ENCODE measurements at places on chromosomes 4 and X.

GRCh38 chrX:31420711-31421151 lies 348.9 kb upstream of the FTHL17 start:
- no peak for DNase-seq

GRCh38 chrX:67731061-67731460 lies 187.2 kb downstream of the AR start:
- no peak for DNase-seq

- no peak for DNase-seq
Observed at GRCh38 chrX:16765594-16765993, 20.7 kb upstream of the TXLNG start.

DNA sequence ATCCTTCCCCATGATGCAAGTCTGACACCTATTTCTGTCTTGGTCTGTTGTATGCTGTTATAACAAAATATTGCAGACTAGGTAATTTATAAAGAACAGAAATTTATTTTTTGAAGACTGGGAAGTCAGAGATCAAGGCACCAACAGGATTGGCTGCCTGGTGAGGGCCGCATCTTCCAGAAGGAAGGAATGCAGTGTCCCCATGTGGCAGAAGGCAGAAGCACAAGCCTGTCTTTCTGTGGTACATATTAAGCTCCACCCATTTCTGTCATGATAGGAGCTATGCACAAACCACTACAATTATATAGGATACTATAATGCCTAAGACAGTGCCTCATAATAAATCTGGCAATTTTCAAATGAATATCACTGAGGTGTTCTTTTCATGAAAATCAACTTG lies 502.3 kb upstream of the DIAPH2 start:
- no peak for DNase-seq

DNA sequence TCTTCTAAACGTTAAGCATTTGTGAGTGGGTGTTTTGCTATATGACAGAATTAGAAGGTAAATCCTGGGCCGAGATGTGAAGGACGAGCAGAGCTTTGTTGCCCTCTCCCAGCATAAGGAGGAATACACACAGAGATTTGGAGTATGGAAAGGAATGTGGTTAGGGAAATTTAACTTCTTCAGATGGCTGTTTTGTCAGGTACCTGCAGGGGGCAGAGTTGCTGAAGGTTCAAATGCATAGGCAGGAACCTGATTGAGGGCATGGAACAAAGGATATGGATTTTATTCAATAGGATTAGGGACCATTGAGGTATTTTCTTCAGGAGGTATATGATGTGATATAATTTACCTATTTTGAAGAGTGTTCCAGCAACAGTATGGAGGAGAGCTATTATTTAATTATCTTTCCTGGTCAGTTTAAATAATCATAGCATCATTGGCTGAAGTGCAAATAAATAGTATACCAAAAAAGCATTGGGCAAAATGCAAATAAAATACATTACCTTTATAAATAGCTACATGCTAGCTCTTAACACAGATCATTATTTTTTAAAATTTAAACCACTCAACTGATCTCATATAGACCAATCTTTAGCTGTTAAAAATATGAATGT lies 143.6 kb downstream of the SLIT2 start:
- no peak for DNase-seq

DNA sequence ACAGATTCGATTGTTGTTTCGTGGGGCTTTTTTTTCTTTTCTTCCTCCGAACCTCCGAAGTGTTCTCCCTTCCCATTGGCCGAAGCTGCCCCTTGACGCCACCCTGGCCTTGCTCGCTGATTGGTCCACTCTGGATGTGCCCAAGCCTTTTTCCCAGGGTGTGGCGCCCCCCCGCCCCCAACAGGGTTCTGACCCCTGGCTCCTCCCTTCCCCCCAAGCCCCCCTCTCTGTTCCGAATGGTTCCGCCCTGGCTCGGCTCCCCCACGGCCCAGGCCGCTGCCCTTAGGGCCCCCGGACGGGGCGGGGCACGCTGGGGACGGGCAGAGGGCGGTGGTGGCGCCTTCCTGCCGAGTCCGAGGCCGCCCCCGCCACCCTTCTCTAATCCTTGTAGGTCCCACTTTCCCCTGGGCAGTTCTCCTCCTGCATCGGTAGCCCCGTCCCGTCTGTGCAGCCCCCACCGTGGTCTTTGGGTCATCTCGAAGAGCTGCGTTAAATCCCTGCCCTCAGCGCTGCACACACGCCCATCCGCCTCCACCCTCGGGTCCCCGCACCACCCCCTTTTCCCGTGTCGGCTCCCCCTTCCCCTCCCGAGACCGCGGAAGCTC lies 25.5 kb downstream of the UTP14A start:
- DNase-seq = peak; percentile 95

GRCh38 chrX:17662391-17662790 lies 74.9 kb upstream of the SCML1 start:
- DNase-seq = no peak

GRCh38 chr4:96429657-96430056 lies 589.8 kb downstream of the PDHA2 start:
- DNase-seq = no peak

DNA sequence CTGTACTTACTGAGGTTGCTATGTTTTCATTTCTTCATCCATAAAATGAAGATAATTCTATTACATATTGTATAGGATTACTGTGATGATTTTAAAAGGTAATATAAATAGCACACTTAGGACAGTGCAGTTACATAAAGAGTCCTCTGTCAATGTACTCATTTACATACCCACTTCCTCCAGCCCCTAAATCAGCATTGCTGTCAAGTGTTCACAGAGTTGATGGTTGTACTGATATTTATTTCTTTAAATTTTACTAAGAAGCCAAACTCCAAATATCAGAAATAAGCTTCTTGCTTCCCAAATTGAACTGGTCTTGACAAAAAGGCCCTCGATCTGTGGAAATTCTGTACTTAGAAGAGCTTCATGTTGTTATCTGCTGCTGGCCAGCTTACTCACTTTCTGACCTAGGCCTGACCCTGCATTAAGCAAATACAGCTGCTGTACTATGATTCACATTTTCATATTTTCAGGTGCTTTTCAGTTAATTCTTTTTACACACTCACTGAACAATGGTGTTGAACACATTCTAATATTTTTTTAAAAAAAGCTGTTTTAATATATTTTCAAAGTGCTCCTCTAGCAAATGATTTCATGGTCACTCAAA lies 259.6 kb downstream of the UNC5C start:
- no peak for DNase-seq

GRCh38 chrX:133606990-133607389 lies 191.7 kb upstream of the GPC4 start:
- no peak for DNase-seq

GRCh38 chr4:147318586-147318985 lies 162.3 kb upstream of the EDNRA start:
- no peak for DNase-seq

DNA sequence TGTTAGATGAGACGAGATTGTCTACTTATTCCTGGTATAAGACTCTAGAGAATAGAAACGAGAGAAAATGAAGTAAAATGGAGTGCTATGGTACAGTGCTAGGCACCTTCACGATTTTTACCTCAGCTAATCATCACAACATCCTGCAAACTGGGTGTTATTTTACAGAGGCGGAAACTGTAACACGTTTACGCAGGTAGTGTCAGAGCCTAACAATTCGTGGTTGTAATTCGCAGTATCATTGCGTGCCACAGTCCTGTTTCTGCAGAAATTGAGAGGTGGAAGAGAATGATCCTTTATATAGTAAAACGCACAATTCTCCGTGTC lies 383 bp upstream of the TBC1D19 start:
- DNase-seq = no peak

DNA sequence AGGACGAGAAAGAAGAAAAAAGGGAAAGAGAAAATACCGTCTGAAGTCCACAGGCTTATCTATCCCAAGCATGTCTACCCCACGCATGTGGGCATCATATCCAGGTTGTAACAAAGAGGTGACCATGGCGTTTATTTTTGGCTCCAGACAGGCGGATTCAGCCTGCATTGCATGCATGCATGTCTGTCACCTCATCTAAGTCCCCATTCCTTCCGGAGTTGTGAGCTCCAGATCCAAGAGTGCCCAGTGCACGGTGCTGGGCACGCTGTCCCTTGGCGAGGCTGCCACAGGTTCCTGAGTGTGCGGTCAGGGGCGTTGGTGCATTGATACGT lies 905 bp upstream of the GALNTL6 start:
- no peak for DNase-seq

DNA sequence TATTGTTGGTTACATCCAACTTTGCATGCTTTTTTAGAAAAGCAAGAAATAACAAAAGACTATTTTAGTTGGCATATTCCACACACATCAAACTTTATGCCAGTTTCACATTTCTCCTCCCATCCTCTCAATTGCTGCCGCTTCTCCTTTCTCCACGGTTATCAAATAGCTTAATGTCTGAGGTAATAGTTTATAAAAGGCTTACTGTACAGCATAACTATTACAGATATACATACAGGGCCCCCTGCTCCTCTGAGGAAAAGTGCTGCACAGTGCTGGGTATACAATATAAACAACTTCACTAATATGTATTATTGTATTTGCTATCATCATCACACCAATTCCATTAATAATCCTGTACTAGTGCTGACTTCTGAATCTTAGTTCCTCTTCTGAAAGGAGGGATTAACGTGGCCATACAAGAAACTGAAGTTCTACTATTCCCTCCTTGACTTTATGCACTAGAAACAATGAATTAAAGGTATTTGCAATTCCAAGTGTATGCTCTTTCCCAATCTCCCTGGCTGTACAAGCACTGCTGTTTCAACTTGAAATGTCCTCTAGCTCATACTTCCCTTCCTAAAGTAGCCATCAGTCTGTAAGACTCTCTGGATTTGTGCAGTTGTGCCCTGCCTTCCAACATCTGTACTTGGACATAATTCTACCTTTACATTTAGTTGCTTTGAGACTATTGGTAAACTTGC lies 2.5 kb downstream of the CCNI start:
- DNase-seq = no peak

DNA sequence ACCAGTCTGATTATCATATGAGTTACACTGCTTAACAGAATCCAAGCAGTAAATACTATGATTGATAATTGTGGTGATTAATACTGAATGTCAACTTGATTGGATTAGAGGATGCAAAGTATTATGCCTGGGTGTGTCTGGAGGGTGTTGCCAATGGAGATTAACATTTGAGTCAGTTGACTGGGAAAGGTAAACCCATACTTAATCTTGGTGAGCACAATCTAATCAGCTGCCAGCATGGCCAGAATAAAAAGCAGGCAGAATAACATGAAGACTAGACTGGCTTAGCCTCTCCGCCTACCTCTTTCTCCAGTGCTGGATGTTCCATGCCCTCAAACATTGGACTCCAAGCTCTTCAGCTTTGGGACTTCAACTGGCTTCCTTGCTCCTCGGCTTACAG lies 961.3 kb downstream of the ADGRL3 start:
- no peak for DNase-seq

DNA sequence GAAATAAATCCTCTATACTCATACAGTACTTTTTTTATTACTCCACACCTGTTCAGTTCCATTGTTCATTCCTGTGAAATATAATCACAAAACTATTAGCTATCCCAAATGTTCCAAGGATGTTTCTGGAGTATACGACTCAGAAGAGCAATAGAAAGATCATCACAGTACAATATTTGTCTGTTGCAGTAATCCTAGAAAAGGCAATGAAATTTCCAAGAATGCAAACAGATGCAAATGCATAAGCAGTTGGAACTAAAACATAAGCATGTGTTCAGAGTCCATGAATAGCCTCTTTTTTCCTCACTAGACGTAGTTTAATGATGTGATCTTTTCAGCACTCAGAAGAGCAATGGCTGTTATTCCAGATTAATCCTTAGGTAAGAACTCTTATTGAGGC lies 55.2 kb downstream of the RTL3 start:
- no peak for DNase-seq

DNA sequence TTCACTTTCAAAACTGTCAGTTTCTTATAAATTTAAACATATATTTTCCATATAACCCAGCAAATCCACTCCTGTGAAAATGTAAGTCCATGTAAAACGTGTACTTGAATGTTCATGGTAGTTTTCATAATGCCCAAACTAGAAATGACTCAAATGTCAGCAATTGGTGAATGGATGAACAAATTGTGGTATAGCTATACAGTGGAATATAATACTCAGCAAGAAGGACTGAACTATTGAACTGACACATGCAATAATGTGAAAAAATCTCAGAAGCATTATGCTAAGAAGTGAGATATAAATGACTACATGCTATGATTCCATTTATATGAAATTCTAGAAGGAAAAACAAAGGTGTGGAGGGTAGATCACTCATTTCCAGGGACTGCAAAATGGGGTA lies 52.2 kb downstream of the USP53 start:
- DNase-seq = no peak

DNA sequence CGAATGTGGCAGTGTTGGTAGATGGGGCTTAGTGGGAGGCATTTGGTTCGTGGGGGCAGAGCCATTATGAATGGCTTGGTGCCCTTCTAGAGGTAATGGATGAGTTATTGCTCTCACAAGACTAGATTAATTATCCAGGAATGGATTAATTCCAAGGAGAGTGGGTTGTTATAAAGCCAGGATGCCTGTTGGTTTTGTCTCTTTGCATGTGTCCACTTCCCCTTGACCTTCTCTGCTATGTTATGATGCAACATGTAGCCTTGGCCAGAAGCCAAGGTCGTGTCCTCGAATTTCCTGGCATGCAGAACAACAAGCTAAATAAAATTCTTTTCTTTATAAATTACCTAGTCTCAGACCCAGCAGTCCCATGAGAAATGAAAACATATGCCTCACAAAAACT lies 111.2 kb upstream of the PLS3 start:
- no peak for DNase-seq

- DNase-seq = no peak
Observed at GRCh38 chr4:48436318-48436717, 46.8 kb upstream of the SLC10A4 start.

GRCh38 chr4:87188048-87188447 lies 32.4 kb downstream of the KLHL8 start:
- DNase-seq = no peak

DNA sequence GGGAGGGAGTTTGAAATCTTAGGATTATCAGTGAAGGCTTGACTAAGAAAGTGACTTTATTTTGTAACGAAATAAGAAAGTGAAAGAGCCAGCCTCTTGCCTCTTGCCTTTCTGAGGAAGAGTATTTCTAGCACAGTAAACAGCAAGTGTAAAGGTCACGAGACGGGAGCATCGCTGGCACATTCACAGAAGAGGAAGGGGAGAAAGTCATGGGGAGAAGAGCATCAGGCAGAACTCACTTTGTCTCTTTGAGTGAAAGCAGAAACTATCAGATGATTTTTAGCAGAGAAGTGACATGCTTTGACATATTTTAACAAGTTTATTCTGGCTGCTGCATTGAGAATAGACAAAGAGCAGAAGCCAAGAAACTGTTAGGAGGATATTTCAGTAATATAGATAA lies 313.8 kb downstream of the CAMK2D start:
- no peak for DNase-seq

GRCh38 chr4:45229206-45229605 lies 502.9 kb upstream of the GNPDA2 start:
- no peak for DNase-seq

All from vagina (tissue), 2 donors.